ENCODE measurements at places on chromosomes 6 and 20.
A peak's percentile ranks its signal among the peaks of the same experiment; 100 is the strongest.

- DNase-seq = no peak
Observed at GRCh38 chr20:59334651-59335300, 34.4 kb downstream of the EDN3 start.

- peak; percentile 56 for DNase-seq
Observed at GRCh38 chr6:160766989-160767646, 65.1 kb downstream of the PLG start.

GRCh38 chr6:137269803-137270202 lies 50.6 kb upstream of the IFNGR1 start:
- no peak for DNase-seq

- DNase-seq = no peak
Observed at GRCh38 chr6:158149641-158150040, 18.4 kb downstream of the SERAC1 start.

DNA sequence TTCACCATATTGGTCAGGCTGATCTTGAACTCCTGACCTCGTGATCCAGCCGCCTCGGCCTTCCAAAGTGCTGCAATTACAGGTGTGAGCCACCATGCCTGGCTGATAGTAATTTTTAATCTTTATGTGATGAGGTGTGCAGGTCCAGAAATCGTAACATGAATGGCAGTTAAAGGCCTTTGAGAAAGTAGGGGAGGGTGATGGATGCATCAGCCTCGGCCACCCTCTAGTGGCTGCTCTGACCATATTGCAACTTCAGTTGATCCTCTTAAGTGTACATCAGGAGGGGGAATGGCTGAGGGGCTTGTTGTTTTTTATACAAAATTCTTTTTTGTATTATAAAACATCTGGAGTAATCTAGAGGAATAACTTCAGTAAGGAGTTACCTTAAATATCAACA lies 193.0 kb downstream of the ZFAND3 start:
- no peak for DNase-seq

DNA sequence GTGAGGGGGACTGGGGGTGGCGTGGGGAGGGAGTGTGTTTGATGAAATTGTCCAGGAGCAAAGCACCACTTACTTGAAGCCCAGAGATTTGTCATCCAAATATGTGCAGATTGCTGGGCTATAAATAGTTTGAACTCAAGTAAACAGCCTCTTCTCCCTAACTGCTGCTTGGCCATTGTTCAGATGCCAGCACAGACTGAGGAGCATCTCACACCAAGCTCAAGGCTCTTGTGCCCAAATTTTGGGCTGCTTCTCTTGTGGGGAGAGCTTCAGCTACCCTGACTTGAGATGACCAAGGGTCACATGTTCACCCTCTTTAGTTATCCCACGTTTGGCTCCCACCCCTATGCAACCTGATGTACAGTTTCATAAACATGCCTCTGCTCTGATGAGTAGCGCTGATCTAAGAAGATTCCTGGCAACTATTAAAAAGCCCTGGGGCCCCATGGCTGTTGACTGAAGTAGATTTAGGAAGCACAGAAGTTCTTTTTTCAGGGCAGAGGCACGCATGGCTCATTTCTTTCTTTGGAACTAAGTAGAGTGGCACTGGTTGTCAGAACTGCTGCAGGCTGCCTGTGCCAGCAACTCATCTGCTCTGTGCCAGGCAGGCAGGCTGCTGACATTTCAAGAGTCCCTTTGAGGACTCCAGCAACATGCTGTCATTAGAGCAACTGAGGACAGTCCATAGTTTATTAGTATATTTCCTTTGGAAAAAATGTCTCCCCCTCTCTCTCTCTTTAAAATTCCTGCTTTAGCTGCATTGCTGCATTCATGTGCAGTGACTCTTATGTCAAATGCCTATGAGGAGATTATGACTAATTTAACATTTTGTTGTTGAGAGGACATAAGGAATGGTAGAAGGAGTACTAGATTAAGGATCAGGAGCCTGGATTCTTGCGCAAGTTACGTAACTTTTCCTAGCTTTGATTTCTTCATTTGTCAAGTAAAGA lies 9.6 kb upstream of the PKIG start:
- DNase-seq = no peak

GRCh38 chr6:65505736-65506135 lies 201.3 kb downstream of the EYS start:
- no peak for DNase-seq

- DNase-seq = no peak
Observed at GRCh38 chr6:111256646-111257045, 169.3 kb downstream of the SLC16A10 start.

DNA sequence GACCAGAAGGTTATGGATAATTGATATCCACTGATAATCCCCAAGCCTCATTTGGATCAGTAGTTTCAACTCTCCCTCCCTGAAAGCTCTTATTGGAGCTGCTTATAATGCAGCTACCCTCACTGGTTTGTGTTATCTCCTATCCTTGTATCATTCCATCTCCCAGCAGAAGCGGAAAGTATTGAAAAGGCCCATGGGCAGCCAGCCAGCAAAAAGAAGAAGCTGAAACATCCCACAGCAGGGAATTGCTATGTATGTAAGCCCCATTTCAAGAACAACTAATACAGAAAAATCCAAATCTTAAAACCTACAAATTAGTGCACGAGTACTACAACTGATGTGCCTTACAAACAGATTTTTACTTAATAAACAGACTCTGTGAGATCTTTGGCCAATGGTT lies 269.0 kb upstream of the ECI2 start:
- DNase-seq = no peak

- DNase-seq = no peak
Observed at GRCh38 chr6:43436577-43437282, 9.4 kb downstream of the ABCC10 start.

- no peak for DNase-seq
Observed at GRCh38 chr20:31711179-31712111, 11.2 kb downstream of the BCL2L1 start.

DNA sequence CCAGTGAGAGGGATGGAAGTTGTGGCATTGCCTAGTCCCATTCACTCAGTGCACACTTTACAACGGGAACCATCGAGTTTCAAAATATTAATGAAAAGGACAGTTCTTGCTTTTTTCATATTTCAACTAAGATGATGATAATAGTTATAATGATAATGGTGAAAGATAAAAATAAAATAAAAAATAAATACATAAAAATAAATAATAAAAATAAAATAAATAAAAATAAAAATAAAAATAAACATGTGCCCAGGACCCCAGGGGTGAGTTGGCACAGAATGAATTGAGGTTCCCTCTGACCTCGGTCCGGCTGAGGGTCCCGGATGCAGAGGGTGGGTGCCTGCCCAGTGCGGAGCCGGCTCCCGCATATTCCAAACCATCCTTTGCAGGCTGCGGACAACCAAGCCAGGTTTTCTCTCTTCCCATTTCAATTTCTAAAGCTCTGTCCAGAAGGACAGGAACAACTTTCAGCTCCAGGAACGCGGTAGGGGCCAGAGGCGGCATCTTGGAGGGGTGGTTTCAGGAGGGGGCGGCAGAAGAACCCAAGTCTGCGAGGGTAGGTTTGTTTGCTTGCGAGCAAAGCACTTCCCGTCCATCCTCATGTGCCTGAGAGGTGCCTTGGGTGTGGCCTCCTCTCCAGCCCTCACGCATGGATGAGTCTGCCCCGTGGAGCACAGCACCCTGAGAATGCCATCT lies 236.8 kb downstream of the DLL1 start:
- no peak for DNase-seq

GRCh38 chr6:21883595-21884328 lies 290.2 kb downstream of the SOX4 start:
- no peak for DNase-seq

GRCh38 chr6:1076531-1077459 lies 235.1 kb upstream of the FOXQ1 start:
- no peak for DNase-seq

DNA sequence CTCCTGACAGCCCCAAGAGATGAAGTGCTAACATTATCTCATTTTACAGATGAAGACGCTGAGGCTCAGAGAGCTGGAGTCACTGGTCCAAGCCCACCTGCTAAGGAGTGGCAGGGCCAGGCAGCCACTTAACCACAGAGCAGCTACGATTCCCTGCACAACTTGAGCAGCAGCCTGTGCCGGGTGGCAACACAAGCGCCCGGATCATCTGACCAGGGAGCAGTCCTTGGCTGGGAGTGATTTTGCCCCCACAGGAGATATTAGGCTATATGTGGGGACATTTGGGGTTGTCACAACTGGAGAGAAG lies 93.2 kb upstream of the PTPN1 start:
- DNase-seq = no peak

All from activated CD4-positive, alpha-beta T cell treated with anti-CD3 and anti-CD28 coated beads, Interleukin-2, Interleukin-4, amounts not matched to agents 100 ng/mL and 50 ng/mL, durations not matched to agents 16 hours and 8 hours (primary cell).